ENCODE measurements at places on chromosomes 16 and 17.

- no peak for DNase-seq
Observed at GRCh38 chr16:15594711-15595320, 48.1 kb downstream of the MARF1 start.

DNA sequence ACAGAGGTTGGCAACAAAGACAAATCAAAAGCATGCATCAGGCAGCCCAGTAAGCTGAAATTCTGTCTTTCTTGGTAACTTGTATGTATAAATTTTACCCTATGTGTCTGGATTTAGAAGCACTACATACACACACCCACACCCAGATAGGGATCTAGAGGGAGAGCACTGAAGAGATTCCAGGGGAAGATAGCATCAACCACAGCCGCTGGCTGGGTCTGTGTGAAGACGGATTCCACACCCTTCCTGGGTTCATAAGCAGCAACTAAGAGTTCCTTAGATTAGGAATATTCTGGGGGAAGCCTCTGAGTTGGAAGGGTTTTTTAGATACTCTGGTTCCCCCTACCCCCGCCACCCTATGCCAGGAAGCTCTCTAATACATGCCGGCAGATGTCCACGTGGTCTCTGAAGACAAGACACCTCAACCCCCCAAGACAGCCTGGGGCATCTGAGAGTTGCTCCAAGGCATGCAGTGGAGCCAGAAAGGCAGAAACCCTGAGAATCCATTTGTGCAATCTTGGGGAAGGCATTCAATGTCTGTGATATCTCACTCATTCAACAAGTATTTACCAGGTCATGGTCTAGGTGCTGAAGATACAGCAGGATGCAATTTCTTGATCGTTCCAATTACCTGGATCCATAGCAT is 86.4 kb downstream of the NOG start:
- no peak for DNase-seq

DNA sequence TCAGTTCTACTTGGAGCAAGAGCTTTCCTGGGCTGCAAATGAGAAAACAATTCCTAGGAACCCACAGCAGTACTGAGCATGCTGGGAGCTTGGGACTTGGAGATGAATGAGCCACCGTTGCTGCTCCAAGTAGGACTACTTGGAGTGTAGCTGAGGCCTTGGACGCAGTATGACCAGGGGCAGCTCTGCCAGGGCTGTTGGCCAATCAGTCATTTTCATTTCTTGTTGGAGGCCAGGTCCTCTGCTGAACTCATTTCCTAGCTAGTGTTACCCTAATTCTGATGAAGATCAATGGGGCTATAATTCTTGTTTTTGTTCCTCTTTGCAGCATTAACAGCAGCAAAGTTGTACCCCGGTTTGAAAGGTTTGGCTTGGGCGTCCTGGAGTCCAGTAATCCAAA is 8.0 kb upstream of the LGALS9 start:
- DNase-seq = no peak

DNA sequence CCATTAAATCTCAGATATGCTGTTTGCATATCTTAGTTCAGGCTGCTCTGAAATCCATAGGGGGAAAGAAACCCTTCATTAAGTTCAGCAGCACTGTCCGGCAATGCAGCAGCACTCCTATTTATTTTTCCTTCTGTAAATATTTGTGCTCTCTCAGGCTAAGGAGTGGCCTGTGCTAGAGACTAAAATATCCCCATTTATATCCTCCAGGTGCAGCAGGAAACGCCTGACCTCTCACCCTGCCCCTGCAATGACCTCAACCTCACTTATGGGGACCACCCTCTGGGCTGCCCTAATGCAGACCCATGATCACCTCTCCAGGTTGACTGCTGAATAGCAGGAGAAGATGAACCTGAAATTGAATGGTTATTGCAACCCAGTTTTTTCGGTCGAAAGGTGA is 165.0 kb upstream of the ELAC2 start:
- DNase-seq = no peak

DNA sequence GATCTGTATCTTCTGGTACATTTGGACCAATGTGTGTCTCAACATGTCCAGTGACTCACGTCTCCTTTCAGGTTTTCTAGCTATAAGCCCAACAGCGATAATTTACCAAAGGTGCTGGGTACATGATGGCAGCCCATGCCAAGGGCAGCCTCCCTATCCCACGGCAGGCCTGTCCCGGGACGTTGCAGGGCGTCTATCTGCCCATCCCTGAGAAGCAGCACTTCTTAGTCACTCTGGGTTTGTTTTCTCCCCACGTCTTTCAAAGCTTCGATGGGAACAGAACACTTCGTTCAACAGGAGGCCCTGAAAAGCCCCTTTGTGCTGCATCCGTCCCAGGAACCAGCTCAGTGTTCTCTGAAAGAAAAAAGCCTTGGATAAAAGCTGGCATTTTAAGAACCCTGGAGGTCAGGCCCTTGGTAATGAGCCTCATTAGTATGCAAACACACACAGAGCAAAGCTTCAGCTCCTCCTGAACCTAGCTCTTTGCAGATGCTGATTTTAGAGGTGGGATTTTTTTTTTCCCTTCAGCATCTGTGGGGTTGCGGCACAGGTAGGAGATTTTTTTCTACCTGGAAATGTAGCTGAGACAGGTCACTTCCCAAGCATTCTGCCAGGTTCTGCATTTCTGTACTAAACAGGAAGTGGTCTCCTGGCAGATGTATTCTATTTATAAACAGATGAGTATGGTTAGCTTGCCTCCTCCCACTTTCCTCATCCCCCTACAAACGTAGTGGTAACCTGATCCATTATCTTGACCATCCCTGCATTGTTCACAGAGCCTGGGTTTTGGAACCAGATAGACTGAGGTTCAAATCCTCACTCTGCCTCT is 17.5 kb upstream of the MT4 start:
- no peak for DNase-seq

- peak; percentile 74 for DNase-seq
Observed at GRCh38 chr17:82496529-82497434, 22.8 kb upstream of the FOXK2 start.

GRCh38 chr16:89801800-89802199 is 14.6 kb downstream of the FANCA start:
- DNase-seq = no peak

- no peak for DNase-seq
Observed at GRCh38 chr16:80468029-80468428, 72.8 kb upstream of the DYNLRB2 start.

GRCh38 chr17:44174427-44174826 is 3.9 kb downstream of the ASB16 start:
- no peak for DNase-seq

GRCh38 chr16:2159175-2159838 is 3.7 kb downstream of the TRAF7 start:
- no peak for DNase-seq

- peak; percentile 18 for DNase-seq
Observed at GRCh38 chr17:58447039-58447975, 30.0 kb upstream of the RNF43 start.

- DNase-seq = no peak
Observed at GRCh38 chr16:79370736-79371135, 229.8 kb downstream of the MAF start.

DNA sequence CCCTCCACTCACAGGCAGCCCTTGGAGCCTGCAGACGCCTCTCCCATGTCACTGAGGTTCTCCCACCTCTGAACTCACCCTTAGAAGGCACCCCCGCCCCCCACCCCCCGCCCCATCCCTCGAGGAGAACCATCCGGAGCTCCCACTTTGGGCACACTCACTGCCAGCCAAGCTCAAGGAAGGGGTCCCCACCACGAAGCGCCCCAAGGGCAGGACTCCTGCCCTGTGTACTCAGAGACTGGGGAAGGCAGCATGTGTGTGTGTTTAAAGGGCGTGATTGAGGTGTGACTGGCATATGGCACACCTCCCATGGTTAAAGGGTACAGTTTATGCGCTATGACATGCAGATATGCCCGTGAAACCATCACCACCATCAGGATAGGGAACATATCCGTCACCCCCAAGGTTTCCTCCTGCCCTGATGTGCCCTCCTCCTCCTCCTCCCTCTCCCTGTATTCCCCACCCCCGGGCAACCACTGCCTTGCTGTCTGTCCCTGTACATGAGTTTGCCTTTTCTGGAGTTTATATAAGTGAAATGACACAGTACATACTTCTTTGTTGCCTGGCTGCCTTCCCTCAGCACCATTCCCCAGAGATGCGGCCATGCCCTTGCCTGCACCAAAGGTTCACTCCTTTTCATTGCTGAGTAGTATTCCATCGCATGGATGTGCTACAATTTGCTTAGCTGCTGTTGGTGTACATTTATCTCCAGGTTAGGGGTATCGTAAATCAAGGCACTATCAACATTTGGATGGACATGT is 14.0 kb upstream of the RBFOX3 start:
- DNase-seq = no peak

GRCh38 chr16:53629607-53630312 is 73.9 kb downstream of the RPGRIP1L start:
- no peak for DNase-seq

- no peak for DNase-seq
Observed at GRCh38 chr16:56266641-56267607, 75.6 kb downstream of the GNAO1 start.

- peak; percentile 51 for DNase-seq
Observed at GRCh38 chr17:67378454-67379250, 1.6 kb downstream of the PITPNC1 start.

DNA sequence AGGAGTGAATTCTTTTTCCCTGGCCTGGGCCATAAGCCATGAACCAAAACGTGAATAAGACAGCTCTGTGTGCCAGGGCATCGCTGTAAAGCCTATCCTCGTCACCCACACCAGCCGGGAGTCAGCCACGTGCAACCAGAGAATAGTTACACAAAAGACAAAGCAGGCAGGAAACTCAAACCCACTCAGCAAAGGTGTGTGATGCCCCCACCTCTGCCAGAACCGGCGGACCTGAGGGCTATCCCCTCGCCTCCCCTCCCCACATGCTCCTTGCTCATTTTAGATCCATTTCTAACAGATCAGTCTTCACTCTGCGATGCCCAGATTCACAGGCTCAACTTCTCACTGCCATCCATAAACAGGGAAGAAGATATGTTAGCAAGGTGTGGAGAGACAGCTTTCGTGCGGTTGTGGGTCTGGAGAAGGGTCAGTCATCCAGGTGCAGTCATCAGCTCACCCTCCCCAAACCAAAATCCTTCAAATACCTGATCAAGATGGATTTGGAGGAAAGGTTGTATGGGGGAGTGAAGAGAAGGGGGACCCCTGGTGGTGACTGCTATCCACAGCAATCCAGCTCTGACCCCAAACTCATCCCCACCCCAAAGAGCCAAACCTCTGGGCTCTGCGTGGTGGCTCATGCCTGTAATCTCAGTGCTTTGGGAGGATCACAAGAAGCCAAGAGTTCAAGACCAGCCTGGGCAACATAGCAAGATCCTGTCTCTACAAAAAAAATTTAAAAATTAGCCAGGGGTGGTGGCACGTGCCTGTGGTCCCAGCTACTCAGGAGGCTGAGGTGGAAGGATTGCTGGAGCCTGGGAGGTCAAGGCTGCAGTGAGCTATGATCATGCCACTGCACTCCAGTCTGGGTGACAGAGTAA is 219.2 kb downstream of the C16orf78 start:
- no peak for DNase-seq

DNA sequence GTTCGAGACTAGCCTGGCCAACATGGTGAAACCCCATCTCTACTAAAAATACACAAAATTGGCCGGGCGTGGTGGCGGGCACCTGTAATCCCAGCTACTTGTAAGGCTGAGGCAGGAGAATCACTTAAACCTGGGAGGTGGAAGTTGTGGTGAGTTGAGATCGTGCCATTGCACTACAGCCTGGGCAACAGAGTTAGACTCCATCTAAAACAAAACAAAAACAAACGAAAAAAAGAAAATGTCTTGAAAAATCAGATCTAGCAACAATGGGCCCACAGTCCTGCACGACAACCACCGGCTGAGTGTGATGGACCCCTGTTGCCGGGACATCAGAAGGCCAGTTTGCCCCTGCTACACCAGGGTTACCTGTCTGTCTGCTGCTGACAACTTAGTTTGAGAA is 3.9 kb upstream of the RMI2 start:
- DNase-seq = no peak

- no peak for DNase-seq
Observed at GRCh38 chr17:66920435-66920834, 44.1 kb upstream of the CACNG4 start.

GRCh38 chr16:19215705-19216104 is 47.7 kb downstream of the SYT17 start:
- no peak for DNase-seq

GRCh38 chr16:27843800-27844199 is 219.7 kb downstream of the GSG1L start:
- no peak for DNase-seq

DNA sequence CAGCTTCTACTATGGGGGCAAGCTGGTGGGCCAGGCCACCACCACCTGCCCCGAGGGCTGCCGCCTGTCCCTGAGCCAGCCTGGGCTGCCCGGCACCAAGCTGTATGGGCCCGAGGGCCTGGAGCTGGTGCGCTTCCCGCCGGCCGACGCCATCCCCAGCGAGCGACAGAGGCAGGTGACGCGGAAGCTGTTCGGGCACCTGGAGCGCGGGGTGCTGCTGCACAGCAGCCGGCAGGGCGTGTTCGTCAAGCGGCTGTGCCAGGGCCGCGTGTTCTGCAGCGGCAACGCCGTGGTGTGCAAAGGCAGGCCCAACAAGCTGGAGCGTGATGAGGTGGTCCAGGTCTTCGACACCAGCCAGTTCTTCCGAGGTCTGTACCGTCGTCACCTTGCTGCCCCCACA is 19.5 kb downstream of the IRF8 start:
- no peak for DNase-seq

Measured in stimulated activated CD8-positive, alpha-beta memory T cell treated with anti-CD3 and anti-CD28 coated beads, Interleukin-4, amount 100 ng/mL, for 4 hours (primary cell).